ENCODE measurements at places on chromosomes 3 and 15. TPM values are rescaled to one million over a fixed set of nuclear protein-coding genes. Genes with fewer than 3 reads are reported as not detected.

DNA sequence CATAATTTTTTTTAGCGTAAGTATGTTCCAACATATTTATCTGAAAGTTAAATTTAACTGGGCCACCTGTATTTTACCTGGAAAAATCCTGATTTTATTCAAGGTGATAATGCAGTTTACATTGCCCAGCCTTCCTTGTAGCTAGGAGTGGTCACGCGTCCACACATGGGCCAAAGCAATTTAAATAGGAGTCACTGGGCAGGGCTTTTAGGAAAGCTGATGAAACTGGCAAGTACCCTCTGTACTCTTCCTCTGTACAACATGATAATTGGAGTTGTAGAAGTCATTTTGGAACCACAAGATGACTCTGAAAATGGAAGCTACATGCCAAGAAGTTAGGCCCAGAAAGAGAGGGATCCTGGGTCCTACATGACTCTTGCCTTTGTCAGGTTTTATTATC lies 9.5 kb downstream of the BTD start:
- DNase-seq: no peak

Gene PCOLCE2
- total RNA-seq: 0.59 TPM

DNA sequence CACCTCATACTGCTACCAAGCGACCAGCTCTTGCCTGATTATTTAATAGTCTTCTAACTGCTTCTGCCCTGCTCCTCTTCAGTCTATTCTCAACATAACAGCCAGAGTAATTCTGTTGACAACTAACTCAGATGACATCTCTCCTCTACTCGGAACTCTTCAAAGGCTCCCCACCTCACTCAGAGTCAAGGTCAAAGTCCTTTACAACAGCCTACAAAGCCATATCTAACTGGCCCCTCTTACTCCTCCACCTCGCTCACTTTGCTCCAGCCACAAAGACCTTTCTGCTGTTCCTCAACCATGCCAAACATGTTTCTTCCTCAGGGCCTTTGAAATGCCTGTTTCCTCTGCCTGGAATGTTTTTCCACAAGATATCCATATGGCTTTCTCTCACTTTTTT lies 43.6 kb downstream of the PIK3R4 start:
- DNase-seq: no peak

GRCh38 chr15:61835496-61836106 lies 224.6 kb downstream of the VPS13C start:
- DNase-seq: peak; percentile 79

Gene VPS13C
- total RNA-seq: 40.4 TPM

Gene IGSF10
- 0.28 TPM for total RNA-seq

Gene RARRES1
- total RNA-seq: 1.0 TPM
